ENCODE measurements at places on chromosomes 2 and 18.

DNA sequence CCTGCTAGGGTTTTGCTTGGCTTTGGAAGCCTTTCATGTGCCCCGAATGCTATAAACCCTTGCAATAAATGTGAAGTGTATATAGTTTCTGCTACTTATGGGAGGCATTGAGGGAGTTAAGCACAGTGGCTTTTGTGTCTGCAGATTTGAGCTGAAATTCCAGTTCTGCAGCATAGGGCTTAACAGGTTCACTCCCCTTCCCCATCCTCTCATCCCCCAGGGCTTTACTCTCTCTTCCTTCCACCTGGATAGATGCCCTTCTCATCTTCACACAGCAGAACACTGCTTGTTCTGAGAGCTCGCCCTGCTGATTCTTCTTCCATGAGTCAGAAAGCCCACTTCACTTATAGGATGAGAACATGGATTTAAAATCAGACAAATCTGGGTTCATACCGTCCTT, 37.2 kb downstream of the SOX11 start:
- DNase-seq = no peak

GRCh38 chr18:12056034-12056883, 37.4 kb upstream of the ANKRD62 start:
- DNase-seq = no peak

DNA sequence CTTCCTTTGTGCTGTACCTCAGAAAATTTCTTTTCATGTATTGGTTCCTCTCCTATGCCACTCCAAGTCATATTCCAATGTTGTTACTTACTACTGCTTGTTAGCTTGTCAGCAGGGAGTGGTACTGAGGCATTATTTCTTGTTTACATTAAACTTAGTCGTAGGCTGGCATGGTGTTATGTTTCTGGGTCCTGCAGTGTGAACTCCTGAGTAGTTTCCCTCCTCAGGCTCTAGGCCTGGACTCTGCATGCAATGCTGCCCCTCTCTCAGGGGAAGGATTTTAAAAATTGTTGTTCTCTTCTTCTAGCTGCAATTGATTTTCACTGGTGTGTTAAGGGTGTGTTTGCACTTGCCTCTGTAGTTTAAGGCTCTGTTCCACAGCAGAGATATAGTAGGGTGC, 671.6 kb downstream of the PLCL1 start:
- no peak for DNase-seq

GRCh38 chr2:10519394-10519740, 71.2 kb upstream of the ODC1 start:
- DNase-seq = no peak

GRCh38 chr18:77063260-77063659, 69.3 kb downstream of the MBP start:
- peak; percentile 61 for DNase-seq

GRCh38 chr2:217208867-217209266, 349.0 kb upstream of the TNP1 start:
- DNase-seq = no peak

DNA sequence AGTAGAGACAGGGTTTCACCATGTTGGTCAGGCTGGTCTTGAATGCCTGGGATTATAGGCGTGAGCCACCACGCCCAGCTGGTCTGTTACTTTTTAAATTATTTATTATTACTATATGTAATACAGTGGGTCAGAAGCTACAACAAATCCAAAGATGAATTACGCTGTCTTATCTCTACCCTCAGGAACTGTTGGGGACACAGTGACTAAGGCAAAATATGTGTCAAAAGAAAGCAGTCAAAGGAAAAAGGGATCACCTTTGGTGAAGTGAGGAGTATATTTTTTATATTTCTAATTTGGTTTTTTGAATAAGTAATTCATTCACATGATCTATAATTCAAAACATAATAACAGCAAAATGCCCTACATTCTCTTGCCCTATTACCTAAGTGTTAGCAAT, 4.7 kb downstream of the CREB1 start:
- DNase-seq = no peak

DNA sequence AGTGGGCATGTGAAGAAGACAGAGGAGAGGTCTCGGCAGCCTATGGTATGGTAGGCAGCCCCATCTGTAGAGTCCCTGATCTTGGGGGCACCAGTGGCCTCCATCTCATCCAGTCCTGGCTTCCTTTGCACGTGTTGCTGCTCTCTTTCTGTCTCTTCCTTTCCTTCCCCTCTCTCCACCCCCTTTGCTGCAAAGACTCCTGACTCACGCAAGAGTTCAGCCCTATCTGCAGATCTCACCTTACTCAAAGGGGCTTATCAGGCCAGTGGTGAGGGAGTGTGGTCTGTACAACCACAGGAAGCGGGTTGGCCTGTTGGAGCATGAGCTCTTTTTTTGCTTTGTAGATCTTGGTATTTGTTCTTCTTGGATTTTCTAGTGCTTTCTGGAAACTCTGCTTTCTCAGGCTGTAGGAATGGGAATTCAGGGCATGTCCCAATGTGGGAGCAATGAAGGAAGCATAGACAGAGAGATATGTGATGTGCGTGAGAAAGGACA, 14.6 kb upstream of the NT5DC4 start:
- no peak for DNase-seq

GRCh38 chr2:240432820-240433801, 2.4 kb upstream of the GPC1 start:
- no peak for DNase-seq

- DNase-seq = no peak
Observed at GRCh38 chr2:219159771-219160185, 837 bp downstream of the NHEJ1 start.

DNA sequence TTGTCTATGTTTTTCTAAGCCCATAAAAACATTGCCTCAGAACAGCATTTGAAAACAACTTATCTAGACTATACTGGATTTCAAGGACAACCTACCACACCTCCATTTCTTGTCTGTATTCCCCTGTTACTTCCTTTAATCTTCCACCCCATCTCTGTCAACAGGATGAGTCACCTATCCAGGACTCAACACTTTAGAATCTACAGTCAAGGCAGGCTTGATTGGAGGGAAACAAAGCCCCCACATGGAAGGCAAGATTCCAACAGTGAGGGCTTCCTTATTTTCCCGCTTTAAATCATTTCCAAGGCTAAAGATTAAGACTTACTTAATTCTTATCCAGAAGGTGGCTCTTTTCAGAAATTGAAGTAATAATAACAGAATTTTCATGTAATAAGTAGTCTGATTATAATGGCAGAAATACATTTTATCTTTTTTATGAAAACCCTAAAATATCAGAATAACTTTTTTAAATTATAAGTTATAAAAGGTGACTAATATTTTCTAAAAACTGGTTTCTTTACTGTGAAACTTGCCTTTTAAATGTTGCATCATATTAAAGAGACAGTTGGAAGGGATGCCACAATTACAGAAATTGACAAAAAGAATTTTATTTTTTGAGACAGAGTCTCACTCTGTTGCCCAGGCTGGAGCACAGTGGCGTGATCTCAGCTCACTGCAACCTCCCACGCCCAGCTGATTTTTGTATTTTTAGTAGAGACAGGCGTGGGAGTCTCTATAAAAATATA, 138.7 kb upstream of the CCDC150 start:
- DNase-seq = no peak

DNA sequence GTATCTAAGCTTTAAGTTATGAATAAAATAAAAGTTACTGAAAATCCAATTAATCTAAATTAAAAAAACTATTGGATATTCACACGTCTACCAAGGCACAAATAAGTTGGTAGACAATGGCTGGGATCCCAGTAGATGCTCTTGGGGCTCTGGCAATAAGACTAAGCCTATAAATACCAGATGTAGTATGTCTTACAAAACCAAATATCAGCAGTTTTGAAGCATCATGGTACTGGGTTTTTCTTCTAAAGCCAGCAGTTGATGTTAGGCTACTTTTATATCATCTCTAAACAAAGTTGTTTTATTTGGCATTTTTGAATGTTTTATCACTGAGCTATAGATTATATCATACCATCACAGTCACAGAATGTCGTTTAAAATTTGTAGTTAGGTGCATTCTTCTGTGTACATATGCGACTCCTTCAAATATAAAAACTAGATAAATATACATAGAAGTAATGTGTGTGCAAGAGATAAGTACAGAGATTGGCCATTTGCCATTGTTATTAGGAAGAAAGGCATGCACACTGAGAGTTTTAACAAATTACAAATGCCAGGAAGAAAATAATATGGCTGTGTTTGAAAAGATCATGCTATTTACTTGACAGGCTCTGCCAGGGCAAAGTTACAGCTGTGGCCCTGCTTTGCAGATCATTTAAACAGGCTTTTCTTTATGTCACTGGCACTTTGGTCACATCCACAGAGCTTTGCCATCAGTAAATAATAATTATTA, 21.6 kb upstream of the TMEM17 start:
- DNase-seq = no peak

- DNase-seq = no peak
Observed at GRCh38 chr2:28354920-28355520, 37.6 kb upstream of the FOSL2 start.

DNA sequence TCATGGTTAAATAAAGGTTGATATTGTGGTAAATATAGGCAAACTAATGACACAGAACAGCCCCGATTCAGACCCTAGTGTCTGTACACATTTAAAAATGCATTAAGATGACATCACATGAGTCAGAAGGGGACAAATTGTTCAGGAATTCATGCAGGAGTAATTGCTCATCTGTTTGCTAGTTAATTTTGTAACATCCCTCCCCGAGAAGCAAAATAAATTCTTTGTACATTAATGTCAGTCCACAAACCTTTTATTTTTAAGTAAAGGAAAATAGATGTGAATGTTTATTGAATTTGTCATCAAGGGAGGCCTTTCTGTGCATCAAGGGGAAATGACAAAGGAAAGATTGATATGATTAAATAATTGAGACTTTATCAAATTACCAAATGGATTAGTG, 69.9 kb downstream of the SH3BP4 start:
- no peak for DNase-seq

- no peak for DNase-seq
Observed at GRCh38 chr2:182283512-182283911, 143.3 kb downstream of the PDE1A start.

- no peak for DNase-seq
Observed at GRCh38 chr2:7913974-7914373, 767.9 kb upstream of the ID2 start.

- DNase-seq = no peak
Observed at GRCh38 chr2:12009323-12009905, 263.0 kb downstream of the LPIN1 start.

DNA sequence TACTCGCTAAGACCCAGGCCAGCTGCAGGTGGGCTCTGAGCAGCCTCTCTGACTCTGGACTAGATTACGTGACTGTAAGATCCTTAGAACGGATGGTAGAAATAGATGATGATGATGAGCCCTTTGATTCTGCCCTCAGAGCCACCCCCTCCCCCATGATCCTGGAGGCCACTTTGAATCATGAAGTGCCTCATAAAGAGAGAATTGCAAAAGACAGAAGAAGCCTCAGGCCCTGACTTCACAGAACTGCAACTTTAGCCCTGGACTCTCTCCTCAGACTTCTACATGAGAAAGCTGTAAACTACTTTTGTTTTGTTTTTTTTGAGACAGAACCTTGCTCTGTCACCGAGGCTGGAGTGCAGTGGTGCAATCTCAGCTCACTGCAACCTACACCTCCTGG, 15.4 kb upstream of the TET3 start:
- DNase-seq = no peak

DNA sequence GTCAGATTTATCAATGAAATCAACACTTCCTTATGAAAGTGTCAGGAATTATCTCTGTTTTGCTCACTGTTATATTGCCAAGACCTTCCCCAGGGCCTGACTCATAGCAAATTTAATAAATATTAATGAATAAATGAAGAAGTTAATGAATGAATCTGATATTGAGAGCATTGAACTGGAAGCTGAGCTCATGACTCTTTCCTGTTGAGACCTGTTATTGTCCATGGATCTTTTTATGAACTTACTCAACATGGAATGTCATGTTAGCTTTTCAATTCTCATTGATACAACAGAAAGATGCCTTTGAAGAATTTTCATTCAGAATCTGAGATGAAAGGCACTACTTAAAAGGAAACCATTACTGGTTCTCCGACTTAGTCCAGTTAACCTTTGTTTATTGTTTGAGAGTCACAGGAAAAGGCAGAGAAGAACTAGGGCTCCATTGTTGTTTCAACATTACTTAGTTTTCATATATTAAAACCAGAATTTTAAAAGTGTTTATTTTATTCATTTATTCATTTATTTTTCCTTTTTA, 90.4 kb upstream of the UNC80 start:
- DNase-seq = no peak

GRCh38 chr18:46321955-46322354, 217.8 kb downstream of the HAUS1 start:
- no peak for DNase-seq

DNA sequence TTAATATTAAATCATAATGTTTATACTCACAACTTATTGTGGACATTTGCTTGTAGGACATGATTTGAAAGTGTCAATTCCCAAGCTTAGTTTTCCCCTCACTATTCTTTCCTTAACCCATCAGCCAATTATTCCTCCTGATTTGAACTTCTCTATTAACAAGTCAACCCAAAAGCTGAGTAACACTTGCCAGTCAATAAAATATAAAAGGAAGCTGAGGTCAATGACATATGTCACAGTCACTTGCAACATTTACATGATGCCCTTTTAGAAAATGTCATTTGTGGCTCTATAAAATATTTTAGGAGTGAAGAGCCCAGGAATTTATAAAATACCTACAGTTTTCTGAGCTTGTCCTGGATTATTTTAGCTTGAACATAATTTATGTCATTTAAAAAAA, 7.2 kb downstream of the CCDC68 start:
- DNase-seq = no peak

DNA sequence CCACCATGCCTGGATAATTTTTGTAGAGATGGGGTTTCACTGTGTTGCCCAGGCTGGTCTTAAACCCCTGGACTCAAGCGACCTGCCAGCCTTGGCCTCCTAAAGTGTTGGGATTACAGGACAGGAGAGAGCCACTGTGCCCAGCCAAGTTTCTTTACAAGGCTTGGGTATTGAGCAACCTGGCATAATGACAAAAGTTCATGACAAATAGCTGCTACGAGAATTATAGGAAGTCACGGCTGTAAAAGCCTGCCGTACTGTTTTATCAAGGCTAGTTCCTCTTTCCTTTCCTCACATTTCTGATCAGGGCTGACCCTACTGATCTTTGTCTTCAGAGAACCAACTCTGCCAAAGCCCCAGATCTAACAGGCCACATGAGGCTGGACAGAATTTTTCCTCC, 490.4 kb upstream of the SPRED2 start:
- no peak for DNase-seq

DNA sequence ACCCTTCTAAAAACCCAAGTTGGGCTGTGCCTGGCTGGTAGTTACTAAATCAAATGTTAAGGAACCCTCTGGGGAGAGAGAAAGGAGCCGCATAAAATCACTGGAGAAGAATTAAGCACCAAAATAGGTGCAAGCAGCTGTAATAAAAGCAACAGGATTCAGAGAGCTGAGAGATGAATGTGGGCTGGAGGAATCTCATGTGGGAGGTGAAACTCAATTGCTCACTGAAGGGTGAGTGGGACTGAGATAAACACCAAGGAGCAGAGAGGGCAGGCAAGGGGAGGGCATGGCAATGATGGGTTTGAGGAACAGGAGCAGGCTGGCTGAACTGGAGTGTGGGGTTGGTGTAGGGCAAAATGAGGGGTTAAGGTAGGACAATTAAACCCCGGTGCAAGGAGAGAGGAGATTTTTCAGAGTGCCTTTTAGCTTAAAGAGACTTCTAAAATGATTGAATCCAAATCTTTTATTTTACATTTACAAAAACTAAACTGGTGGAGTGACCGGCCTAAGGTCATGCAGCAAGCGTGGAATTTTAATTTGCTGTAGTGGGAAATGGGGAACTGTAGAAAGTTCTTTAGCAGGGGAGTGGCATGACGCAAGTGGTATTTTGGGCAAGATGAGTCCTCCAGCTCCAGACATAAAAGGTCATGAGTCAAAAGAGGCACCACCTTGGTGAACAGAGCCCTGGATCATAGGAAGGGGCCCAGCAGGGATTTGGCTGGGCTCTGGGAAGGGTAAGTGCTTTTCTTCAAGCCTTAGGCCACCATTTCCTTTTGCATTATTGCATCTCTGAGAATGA, 10.5 kb downstream of the PLB1 start:
- DNase-seq = no peak
